ENCODE measurements at places on chromosomes 11 and 22. TPM values are rescaled to one million over a fixed set of nuclear protein-coding genes. Genes with fewer than 3 reads are reported as not detected.

DNA sequence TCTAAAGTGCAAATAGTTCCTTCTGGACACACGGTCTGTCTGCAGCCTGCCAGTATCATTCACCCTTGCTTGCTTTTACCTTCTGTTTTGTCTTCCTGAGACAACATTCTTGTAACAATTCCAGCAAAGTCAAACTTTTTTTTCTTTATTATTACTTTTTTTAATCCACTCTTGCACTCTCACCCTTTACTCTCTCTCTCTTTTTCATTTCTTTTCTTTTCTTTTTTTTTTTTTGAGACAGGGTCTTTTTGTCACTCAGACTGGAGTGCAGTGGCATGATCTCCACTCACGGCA lies 53.7 kb downstream of the MCHR1 start:
- H3K4me3 ChIP-seq: no peak overlapping the region
- no peak for DNase-seq
- H3K27me3 ChIP-seq: no peaks in the 10 kb centered on the region
- peak overlapping the region; percentile 7 for H3K27ac ChIP-seq
- no peaks in the 10 kb centered on the region for H3K36me3 ChIP-seq
- H3K4me1 ChIP-seq: peaks cover 11% of the 10 kb centered on the region

DNA sequence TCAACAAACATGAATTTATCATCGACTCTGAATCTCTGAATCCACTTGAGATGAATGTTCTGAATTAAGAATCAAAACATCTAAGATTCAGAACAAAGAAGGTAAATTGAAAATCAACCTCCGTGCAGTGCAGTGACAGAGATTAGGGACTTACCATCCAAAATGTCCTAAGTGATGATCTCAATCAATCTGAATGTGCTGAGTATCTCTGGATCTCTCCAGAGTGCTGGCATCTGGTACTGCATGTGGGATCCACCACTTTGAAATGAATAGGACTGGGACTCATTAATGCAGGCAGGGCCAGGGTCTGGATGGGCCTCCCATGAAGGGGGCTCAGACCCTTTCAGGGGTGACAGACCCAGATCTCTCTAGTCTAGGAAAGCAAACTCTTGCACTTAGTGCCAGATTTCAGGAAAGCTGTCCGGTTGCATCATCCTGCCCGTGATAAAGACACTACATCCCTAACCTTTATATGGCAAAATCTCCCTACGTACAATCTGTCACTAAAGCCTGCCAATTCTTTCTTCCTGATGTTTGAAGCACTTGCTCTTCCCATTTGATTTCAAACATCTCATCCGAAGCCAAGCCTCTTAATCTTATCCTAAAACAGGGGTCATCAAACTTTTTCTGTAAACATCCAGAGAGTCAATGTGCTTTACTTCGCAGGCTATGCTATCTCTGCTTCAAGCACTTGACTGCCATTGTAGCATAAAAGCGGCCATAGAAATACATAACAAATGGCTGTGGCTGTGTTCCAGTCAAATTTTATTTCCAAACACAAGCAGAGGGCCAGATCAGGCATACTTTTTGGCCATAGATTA lies 263.3 kb downstream of the LARGE1 start:
- H3K4me1 ChIP-seq: peaks cover 7% of the 10 kb centered on the region
- no peak for DNase-seq
- H3K36me3 ChIP-seq: no peaks in the 10 kb centered on the region
- no peak overlapping the region for H3K27ac ChIP-seq

DNA sequence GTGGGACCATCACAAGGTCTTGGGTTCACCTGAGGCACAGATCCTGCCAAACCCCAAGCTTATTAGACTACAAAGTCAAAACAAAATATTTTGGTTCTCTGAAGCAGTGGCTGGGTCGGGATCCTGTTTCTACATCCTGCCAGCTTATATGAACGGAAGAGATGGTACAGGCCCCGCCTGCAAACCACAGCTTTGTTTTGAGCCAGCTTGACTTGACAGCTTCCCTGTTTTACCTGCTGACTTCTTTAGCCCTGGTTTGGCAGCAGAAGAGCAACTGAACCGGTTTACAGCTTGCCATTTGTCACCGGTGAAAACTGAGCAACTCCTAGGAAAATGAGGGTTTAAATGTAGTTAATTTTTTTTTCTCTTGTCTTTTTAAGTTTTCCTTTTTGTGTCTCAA lies 11.4 kb downstream of the PACS1 start:
- H3K4me3 ChIP-seq: no peak overlapping the region
- peaks cover 51% of the 10 kb centered on the region for H3K4me1 ChIP-seq
- no peaks in the 10 kb centered on the region for H3K36me3 ChIP-seq
- H3K27ac ChIP-seq: peak overlapping the region; percentile 34

- H3K4me3 ChIP-seq: no peak overlapping the region
- H3K36me3 ChIP-seq: no peaks in the 10 kb centered on the region
- DNase-seq: no peak
- no peaks in the 10 kb centered on the region for H3K27me3 ChIP-seq
These were observed 19.0 kb upstream of the CABP7 start for GRCh38 chr22:29700900-29701154.

DNA sequence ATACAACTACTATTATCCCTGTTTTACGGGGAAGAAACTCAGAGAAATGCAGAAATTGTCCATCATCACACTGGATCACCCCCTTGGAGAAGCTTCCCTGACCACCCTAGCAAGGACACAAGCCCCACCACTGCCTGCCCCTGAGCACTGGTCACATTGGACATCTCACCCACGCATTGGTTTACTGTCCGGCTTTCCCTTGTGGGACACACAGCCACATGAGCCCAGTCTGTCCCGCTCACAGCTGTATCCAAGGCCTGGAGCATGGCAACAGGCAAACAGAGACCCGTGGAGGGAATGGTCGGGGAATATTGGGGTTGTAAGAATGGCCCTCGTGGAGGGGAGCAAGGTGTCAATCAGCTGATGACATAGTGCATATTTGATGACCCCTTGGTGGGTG lies 42.7 kb upstream of the FGF3 start:
- no peaks in the 10 kb centered on the region for H3K4me1 ChIP-seq
- no peak for DNase-seq
- no peak overlapping the region for H3K4me3 ChIP-seq
- no peaks in the 10 kb centered on the region for H3K36me3 ChIP-seq
- H3K27ac ChIP-seq: no peak overlapping the region
- no peaks in the 10 kb centered on the region for H3K27me3 ChIP-seq

Gene SLC22A8
- not detected for total RNA-seq

Gene PARVG
- 13.2 TPM for total RNA-seq

Gene OR10AG1
- total RNA-seq: not detected

Gene PITPNM1
- 8.6 TPM for total RNA-seq
